ENCODE measurements at places on chromosomes 12 and 14.

GRCh38 chr12:14257734-14258574 is 107.5 kb upstream of the ATF7IP start:
- peak; percentile 85 for DNase-seq

DNA sequence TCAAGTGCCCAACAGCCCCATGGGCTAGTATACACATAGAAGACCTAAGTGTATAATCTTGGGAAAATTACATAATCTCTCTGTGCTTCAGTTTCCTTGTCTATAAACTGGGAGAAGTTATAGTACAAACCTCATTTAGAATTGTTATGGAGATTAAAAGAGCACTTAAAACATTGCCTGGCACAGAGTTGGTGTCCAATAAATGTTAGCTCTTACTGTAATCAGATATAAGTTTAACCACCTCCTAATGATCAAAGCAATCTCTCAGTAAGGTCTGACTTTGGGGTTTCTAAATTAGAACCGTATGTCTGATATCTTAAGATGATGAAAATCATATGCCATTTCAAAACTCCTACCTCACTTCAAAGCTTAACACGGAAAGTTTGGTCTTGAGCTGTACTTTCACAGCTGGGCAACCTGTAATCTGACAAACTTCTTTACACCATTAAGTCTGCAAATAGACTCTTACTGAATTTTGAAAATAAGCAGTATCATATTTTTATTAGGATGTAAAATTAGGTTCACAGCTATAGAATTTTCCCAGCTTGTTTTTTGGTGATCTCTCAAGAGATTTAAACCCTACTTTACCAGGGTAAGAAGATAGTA is 58.6 kb upstream of the MYBPC1 start:
- no peak for DNase-seq

DNA sequence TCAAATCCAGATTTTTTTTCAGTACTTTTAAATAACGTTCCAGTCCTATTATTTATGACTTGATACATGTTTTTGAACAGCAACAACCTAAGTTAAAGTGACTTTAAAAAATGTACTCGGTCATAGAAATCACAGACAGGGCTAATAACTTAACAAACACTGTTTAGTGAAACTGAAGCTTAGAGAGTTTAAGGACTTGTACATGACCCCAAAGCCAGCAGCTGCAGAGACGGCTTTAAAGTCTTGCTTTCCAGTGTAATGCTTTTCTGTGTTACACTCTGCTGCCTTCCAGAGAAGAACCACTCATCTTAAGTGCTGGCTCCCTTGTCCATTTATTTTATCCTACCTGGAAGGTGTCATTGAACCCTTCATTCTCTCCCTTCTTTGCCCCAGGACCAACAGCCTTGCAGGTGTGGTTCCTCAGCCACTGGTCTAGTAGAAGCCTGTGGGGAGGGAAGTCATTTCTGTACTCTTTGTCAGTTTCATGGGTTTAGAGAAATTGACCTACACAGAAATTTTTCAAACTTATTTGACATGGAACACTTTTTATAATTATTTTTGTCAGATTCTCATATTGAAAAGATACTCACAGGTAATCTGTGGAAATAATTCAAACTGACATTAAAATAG is 60.9 kb downstream of the NAV3 start:
- no peak for DNase-seq

DNA sequence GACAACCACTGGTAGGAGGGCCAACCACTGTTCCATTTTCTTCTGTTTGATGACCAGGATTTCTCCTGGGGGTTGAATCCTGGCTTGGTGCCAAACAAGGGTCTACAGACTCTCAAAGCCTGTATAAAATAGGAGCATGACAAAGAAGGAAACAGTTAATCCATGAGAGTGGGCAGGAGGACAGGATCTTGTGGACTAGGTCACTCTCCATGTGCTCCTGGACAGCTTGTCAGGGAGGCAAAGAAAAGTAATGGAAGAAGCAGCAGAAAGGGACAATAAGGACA is 243.7 kb downstream of the AKAP6 start:
- DNase-seq: no peak

DNA sequence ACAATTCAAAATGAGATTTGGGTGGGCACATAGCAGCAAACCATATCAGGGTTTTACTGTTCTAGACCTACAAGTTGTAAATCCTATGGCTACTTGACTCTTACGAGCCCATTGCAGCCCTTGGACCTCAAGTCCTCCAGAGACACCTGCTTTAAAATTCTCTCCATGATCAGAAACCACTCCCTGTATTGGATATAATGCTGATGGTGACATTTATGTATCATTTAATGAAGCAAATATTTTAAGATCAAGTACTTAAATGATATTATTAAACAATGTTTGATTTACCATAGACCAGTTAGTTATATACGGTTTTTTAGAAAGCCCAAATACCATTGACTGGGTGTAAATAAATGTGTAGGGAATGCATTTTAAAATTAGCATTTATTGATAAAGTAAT is 24.2 kb downstream of the AMDHD1 start:
- DNase-seq: no peak

DNA sequence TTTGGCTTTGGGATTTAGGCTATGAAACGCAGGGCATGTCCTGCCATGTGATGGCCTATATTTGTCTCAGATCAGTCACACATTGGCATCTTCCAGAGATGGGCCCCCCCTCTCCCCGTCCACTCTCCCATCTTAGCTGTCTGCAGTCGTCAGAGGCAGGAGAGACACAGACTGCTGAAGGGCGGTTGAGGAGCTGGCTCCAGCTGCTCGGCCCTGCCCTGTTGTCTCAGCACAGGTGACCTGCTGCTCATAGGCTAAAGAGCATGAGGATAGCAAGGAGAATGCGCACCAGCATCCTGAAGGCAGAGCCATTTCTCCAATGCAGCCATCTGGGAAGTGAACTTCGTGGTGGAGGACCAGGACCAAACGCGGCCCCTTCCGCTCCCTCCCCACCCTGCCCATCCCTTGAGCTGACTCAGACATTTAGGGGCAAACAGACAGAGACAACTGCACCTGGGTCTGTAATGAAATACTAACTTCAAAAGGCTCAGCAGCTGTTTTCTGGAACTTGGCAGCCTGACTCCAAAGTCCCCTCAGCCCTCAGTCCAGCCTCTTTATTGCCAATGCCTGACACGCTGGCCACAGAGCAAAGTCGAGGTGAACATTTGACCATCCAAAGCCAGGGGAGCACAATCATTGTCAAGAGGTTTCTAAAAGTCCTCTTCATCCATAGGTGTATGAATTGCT is 22.3 kb downstream of the FZD10 start:
- no peak for DNase-seq

GRCh38 chr14:91402348-91402747 is 15.3 kb downstream of the CCDC88C start:
- no peak for DNase-seq

GRCh38 chr12:53871367-53871766 is 67.3 kb upstream of the HOXC13 start:
- no peak for DNase-seq

DNA sequence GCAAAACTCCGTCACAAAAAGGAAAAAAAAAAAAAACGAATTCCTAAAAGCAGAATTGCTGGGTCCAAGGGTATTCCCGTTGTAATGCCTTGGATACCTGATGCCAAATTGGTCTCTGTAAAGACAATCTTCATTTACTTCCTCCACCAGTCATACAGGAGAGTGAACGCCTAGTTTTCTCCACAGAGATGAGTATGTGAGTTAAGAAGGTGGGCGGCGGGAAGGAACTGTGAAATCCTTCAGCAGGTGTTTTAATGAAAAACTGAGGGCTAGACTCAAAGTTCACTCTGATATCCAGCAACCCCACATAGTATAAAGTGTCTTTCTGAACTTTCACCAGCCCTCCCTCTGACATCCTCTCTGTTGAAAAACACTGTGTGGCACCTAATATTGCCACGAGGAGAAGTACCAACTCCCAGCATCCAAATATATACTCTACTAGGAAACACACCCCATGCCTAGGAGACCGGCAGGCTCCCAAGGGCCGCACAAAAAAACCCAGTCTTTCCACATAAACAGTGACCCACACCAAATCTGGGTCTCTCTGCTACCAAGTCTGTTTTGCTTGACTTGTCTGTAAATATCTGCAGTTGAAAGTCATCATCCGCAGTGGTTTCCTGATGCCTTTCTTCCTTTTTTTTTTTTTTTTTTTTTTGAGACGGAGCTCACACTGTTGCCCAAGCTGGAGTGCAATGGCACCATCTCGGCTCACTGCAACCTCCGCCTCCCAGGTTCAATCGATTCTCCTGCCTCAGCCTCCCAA is 30.3 kb upstream of the FOXN3 start:
- DNase-seq: no peak

DNA sequence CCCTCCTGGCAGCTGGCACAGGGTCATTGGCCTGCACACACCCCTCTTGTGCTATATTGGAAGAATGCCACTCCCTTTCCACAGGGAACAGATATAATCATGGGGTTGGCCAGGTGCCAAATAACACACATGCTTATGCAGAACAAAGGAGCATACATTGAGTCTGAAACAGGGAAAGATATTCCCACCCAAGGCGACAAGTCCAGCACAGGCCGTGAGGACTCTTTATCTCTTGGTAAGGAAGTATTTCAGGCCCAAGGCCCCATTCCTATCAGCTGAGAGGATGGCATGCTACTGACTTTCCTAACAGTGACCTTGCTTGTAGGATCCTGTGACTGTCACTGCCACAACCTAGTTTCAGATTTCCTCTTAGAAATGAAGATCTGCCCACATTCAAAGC is 59.0 kb upstream of the STXBP6 start:
- DNase-seq: no peak

DNA sequence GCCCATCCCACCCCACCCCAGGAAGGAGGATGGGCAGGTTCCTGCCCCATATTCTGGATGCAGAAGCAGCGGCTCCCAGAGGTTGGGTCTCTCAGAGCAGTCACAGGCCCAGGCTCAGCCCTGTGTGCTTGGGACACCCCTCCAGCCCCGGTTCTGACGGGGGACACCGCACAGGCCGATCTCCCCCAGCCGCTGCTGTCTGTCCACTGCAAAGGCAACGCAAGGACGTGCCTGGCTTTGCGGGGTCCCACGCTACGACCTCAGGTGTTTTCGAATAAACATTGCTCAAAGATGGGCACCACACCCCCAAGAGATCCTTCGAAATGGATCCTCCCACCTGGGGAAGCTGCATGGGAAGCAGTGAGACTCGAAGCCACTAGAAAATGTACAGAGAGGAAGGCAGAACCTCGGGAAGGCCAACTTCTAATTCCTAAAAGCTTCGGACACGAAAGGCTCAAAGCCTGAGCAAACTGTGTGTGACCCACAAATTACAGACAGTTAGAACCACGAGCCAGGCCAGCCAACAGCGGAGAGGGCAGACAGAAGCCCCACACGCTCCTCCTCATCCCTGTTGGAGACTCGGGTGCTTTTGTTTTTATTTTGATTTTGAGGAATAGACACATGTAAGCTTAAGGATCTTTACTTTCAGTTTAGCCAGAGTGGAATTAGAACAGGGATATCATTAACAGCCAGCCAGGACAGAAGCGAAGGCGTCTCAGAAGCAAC is 10.8 kb downstream of the C14orf180 start:
- DNase-seq: no peak

DNA sequence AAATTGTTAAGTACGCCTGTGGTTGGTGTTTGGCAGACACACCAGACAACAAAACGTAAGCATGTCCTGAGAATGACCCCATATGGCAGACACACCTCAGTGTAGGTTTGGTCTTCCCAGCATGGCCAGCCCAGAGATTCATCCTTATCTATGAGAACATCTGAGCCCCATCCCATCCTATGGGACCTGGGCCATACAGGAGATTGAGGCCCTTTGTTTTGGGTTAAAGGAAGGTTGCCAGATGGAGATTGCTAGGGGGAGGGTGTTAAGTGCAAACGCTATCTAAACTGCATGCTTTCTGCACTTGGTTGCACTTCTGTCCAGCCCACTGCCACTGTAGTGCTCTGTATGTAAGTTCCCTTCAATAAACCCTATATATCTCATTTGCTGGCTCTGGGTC is 4.1 kb upstream of the PCNX4 start:
- no peak for DNase-seq

DNA sequence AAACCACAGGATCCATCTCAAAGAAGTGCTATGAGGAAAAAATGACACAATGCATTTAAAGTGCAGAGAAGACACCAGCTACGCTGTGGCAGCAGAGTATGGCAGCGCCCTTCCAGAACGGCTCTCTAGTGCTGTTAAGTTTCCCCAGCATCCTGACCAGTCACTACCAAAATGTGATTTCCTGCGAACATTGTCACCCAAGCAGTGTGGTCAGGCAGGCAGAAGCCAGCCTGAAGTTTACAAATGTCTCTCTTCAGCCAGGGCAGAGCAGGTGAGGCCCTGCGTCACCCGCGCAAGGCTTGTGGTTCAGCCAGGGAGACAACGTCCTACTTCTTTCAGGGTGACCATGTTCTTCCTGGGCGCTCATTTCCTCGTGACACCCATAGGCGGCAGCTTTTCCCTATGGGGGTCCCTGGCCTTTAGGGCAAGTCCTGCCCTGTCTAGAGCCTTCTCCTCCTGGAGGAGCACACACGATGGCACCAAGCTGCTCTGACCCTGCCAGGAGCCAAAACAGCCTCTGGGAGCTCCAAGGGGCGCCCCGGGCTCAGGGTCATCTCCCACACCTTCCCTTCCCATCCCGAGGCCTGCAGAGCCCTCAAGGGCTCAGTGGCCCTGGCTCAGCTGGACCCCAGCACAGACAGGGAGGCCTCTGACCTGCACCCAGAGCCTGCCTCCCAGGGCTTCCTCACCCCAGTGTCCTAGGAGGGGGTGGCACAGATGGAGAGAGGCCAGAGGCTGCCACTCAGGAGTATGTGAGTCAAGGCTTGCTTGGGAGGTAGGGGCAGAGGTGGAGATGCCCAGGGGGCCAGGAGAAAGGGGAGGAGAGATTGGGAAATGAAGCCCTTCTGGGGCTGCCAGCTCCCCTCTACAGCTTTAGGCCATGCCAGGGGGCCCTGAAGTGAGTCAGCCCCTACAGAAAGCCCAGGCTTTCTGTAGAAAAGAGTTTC is 41.9 kb downstream of the PSMA6 start:
- no peak for DNase-seq
